ENCODE measurements at places on chromosomes 5 and 9.
A peak's percentile ranks its signal among the peaks of the same experiment; 100 is the strongest.

DNA sequence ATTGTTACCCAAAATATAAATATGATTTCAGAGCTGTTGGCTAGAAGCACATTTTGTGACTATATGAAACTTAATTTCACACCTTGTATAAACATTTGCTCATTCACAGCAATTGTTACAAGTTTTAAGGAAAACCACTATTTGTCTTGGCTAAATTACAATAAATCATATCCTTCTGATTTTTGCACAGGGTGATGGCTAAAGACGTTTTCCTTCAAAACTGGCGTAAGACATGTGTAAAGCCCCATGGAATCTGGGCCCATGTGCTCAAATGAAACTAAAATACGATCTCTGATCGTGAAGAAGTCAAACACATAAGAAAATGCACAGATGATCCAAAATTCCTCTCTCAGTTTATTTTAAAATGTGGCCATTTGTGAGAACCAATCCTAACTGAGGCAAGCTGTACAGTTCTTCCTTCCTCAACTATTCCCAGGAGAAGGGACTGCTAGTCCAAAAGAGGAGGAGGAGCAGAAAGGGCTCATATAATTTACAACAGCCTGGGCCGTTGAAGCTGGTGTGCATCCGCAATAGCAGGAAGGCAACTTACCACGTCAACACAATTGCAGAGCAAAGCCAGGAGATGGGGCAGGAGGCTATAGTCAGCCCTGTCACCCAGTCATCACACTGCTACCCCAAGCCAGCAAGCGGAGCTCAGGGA, 98.4 kb downstream of the MED27 start:
- DNase-seq, result no peak

GRCh38 chr5:2166979-2167377, 284.3 kb upstream of the IRX4 start:
- no peak for DNase-seq

GRCh38 chr5:91018200-91018599, 364.9 kb downstream of the ARRDC3 start:
- no peak for DNase-seq

- DNase-seq, result no peak
These were observed 131.1 kb downstream of the ZCCHC7 start for GRCh38 chr9:37251452-37251851.

DNA sequence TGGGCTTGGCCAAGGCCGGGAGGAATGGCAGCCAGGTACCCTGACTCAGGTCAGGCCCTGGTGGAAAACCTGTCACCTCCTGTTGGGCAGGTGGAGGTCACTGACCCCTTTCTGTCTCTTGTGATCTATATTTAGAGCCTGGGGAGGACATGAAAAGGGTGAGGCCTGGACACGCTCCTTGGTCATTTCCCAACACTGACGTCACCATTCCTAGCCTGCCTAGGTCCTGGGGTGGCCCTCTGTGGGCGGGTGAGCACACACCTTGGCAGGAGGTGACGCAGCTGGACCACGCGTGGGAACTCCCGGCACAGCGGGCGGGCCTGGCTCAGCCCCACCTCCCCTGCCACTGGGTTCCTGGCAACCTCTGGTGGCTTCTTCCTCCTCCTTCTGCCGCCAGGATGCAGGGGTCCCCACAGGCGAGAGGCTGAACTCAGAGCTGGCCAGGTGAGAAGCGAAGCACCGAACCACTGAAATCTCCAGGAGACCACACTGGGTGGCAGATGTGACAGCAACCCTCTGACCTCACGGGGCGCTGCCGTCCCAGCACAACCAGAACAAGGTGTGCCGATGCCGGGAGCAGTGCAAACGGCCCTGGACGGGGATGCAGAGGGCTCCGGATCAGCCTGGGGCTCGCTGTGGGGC, 6.4 kb upstream of the RALGDS start:
- DNase-seq, result peak; percentile 68

- DNase-seq, result no peak
These were observed 14.8 kb upstream of the C5orf46 start for GRCh38 chr5:147921136-147921535.

DNA sequence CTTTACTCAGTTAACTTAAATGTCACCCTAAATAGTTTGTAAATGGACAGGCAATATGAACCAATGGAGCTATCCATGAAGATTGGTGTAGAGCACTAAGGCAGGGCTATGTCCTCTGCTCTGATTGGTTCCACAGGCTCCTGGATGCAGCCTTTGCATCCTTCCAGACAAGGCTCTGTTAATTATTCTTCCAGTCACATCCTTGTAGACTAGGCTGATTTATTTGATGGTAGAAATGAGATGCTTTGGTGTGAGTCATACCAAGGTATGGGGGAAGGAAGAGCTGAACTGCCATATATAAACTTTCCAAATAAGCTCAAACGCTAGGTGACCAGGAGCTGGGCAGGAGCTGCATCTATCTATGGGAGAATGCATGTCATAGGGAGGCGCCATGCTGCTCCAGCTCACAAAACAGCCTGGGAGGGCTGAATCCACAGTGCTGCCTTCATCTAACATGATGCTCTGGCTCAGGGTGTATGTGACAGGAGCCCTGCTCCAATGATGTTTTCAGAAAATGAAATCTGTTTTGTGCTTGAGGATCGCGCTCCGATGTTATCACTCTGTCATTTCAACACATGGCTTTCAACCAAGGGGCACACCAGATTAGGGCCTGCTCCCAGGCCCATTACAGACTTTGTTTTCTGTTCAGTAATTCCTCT, 818.0 kb upstream of the ZNF608 start:
- DNase-seq, result no peak

- DNase-seq, result no peak
These were observed 80.8 kb downstream of the PDE6A start for GRCh38 chr5:149863830-149864229.

DNA sequence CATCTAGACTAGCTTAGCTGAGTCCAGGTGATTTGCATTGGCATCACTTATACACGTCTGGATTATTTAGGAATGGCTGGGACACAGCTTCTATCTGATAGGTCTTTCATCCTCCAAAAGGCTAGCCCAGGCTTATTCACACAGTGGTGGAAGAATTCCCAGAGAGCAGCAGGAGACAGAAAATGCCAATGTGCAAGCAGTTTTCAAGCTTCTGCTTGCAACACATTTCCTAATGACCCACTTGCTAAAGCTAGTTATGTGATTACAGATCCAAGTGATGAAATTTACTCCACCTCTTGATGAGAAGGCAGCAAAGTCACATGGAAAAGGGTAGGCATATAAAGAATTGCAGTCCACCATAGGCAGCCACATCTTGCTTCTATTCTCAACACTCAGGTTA, 44.2 kb upstream of the MAST4 start:
- no peak for DNase-seq

DNA sequence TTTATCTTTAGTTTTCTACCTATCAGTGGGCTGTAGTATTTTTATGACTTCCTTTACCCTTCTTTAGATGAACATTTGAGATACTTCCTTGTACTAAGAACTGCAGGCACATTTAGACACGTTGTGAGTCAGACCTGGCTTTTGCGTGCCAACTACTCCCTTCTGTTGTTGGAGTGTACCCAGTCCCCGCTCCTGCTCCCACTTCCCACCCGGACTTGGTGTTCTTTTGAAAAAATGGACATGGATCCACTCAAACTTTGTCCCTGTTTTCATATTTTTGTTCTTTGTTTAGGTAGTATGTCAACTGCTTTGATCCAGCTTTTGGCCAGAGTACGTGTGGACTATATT, 60.7 kb downstream of the PARP8 start:
- peak; percentile 40 for DNase-seq

DNA sequence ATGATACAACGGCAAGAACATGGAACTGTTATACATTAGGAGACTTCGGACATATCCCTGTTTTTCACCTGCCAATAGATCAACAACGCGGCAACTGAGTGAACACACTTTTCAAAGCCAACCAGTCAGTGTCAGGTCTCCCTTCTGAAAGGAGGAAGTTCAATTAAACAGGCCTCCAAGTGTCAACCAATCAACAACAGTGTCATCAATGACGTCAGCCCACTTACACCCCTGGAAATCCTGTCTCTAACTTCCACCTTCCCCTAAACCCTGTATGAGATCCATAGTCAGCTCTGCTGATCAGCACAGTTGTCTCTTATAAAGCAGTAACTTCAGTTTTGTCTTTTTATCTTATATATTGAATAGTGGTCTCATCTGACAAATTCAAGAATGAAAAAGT, 36.6 kb downstream of the DMRT3 start:
- no peak for DNase-seq

- DNase-seq, result no peak
These were observed 22.6 kb upstream of the SLC12A7 start for GRCh38 chr5:1134478-1134877.

DNA sequence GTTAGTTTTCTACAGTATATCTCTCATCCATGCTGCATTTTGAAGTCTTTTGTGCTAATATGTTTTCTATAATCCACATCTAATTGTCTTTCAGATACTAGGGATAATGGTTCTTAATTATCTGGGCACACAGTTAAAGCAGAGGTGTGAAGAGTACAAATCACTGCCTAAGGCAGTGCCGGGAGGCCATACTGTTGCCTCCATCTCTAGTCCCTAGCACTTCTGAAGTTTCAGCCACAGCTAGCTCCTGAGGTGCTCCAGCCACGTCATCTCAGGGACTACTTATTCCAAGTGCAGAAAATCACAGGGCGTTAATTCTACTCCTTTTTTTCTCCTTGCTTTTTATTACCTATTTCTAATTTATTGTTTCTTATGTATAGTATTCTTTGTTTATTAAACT, 760.0 kb upstream of the FAM174A start:
- DNase-seq, result no peak

DNA sequence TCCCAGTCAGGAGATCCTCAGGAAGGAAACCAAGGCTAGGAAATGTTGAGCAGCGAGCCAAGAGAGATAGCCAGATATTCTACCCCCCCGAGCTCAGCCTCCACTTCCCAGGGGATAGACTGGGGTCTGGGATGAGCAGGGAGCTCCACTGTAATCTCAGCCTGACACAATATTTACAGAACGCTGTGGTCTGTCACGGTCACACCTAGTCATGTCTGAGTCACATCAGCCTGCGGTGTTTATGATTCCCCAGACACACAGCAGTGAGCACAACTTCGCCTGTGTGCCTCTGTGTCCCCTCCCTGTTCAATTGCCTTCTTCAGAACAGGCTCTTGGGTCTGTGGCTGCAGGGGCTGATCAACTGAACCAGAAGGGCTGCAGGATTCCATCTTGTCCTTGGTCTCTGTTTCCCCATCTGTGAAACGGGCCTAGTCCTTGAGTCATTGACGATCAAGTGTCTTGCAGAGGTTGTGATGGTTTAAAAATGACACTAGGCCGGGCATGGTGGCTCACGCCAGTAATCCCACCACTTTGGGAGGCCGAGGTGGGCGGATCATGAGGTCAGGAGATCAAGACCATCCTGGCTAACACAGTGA, 8.6 kb upstream of the PRRX2 start:
- DNase-seq, result no peak

DNA sequence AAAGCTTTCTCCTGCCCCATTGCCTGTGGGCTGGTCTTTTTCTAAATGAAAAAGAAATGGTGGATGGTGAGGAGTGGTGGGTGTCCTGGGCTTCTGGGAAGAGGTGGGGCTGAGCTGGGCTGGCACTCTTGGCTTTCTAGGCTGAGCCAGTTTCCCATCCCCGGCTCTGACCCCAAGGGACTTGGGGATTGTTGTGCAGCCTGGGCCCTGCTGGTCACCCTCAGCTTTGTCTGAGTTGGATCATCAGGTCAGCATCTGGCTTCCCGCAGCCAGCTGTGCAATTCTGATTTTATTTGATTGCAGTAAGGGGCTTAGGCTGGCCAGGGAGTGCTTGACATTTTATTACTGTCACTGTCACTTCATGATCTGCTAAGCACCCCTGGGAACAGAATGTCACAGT, 25.3 kb downstream of the GLRA1 start:
- no peak for DNase-seq

DNA sequence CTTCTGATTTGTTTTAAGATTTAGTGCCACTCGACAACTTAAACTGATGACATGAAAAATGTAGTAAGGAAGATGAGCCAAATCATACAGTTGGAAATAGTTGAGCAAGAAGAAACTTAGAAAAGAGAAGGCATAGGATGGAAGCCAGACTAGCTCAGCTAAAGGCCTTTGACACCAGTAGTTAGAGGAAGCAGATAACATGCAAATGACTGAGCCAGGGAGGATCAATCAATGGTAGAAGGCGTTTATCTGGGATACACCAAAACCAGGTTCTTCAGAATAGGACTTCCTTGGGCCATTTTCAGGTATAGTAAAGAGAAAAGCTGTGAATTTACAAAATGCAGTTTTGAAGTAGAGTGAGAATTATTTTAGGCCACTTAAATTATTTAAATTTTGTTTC, 3.2 kb downstream of the TDRD7 start:
- DNase-seq, result no peak

- no peak for DNase-seq
These were observed 95.1 kb downstream of the BRINP1 start for GRCh38 chr9:119273984-119274665.

- no peak for DNase-seq
These were observed 6.5 kb upstream of the EBF1 start for GRCh38 chr5:159106193-159106568.

- DNase-seq, result peak; percentile 24
These were observed 6.4 kb upstream of the TOR4A start for GRCh38 chr9:137270929-137271695.

DNA sequence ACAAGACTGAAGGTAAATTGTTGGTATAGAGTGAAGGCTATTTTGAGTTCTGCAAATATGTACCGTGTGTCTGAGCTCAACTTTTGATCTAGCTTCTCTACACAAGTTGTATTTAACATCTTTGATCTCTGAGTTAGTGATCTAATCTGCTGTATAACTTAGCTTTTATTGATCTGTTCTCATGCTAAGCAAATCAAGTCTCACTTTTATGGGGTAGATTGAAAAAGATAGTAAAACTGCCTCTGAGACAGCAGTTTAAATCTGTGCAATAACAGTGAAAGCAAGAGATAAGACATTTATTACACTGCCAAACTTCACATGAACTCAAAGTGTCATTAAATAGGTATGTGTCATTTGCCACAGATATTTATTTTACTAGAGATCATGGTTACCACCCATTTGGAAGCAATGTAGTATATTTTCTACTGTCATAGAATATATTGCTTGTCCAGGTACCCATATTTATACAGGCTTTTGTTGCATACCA, 477.3 kb downstream of the ISL1 start:
- no peak for DNase-seq

GRCh38 chr5:68304421-68305052, 89.0 kb downstream of the PIK3R1 start:
- DNase-seq, result no peak

All from CD4-positive, alpha-beta T cell treated with Interleukin-2 at 100 ng/mL for 4 hours (primary cell).